ENCODE measurements at places on chromosomes 6 and 20.

GRCh38 chr6:135638108-135638507 is 140.6 kb upstream of the AHI1 start:
- H3K4me1 ChIP-seq: no peaks in the 10 kb centered on the region
- H3K27me3 ChIP-seq: peaks cover 12% of the 10 kb centered on the region
- H3K4me3 ChIP-seq: no peak overlapping the region
- DNase-seq: no peak
- H3K36me3 ChIP-seq: peaks cover 8% of the 10 kb centered on the region

- H3K27ac ChIP-seq: peak overlapping the region; percentile 59
- no peaks in the 10 kb centered on the region for H3K36me3 ChIP-seq
- H3K4me1 ChIP-seq: peaks cover 2% of the 10 kb centered on the region
- no peak overlapping the region for H3K4me3 ChIP-seq
These were observed 3.6 kb downstream of the GHRH start for GRCh38 chr20:37257988-37258387.

GRCh38 chr6:33861722-33862121 is 57.9 kb upstream of the MLN start:
- peaks cover 41% of the 10 kb centered on the region for H3K4me1 ChIP-seq
- H3K27me3 ChIP-seq: peaks cover 21% of the 10 kb centered on the region
- peaks cover 4% of the 10 kb centered on the region for H3K36me3 ChIP-seq
- no peak overlapping the region for H3K4me3 ChIP-seq
- no peak for DNase-seq

GRCh38 chr6:121437851-121438651 is 2.6 kb downstream of the GJA1 start:
- H3K4me1 ChIP-seq: peaks cover 16% of the 10 kb centered on the region
- H3K27me3 ChIP-seq: peaks cover 51% of the 10 kb centered on the region
- no peak overlapping the region for H3K27ac ChIP-seq
- no peak for DNase-seq

DNA sequence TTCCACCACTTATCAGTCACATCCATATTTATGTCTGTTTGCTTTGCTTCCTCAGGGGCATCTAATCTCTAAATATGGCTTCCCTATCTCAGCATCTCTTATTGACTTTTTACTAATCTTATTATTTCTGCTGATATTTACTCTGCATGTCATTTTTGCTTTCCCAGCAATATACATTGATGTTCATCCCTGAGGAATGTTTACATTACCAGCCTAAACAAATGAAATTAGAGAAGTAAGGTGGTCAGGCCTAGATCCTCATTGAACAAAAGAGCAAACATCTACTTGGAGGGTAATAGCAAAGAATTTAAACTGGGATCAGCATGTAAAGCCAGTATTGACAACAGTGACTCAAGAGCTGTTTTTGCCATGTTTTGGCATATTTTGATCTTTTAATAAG is 546.4 kb downstream of the MMUT start:
- no peaks in the 10 kb centered on the region for H3K36me3 ChIP-seq
- H3K4me3 ChIP-seq: no peak overlapping the region
- no peaks in the 10 kb centered on the region for H3K4me1 ChIP-seq

DNA sequence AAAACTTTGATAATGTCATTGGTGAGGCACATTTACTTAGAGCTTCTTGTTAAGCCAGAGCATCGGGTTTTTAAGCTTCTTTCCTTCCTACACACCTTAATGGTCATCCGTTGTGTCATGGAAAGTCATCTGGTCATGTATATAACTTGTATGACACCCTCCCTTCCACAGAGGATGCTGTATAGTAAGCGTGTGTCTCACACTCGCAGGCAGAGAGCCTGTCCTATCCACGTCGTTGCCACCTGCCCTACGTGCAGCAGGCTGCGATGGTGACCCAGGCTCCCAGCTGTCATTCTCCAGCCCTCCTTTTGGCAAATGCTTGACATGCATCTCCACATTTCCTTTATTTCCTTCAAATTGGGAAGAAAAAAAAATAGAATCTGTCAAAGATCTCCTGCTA is 85.6 kb downstream of the MYB start:
- H3K4me1 ChIP-seq: no peaks in the 10 kb centered on the region
- no peaks in the 10 kb centered on the region for H3K36me3 ChIP-seq
- H3K4me3 ChIP-seq: no peak overlapping the region
- peaks cover 17% of the 10 kb centered on the region for H3K27me3 ChIP-seq
- no peak for DNase-seq
- H3K27ac ChIP-seq: no peak overlapping the region

GRCh38 chr6:106520711-106521401 is 108.4 kb downstream of the RTN4IP1 start:
- peaks cover 6% of the 10 kb centered on the region for H3K36me3 ChIP-seq
- H3K27ac ChIP-seq: peak overlapping the region; percentile 98
- H3K4me3 ChIP-seq: peak overlapping the region; percentile 95

- no peak overlapping the region for H3K4me3 ChIP-seq
- peaks cover 2% of the 10 kb centered on the region for H3K4me1 ChIP-seq
- no peak overlapping the region for H3K27ac ChIP-seq
- H3K27me3 ChIP-seq: no peaks in the 10 kb centered on the region
- DNase-seq: no peak
These were observed 396.7 kb downstream of the HACE1 start for GRCh38 chr6:104462811-104463599.

GRCh38 chr6:98845211-98846020 is 11.0 kb downstream of the POU3F2 start:
- H3K36me3 ChIP-seq: peaks cover 11% of the 10 kb centered on the region
- H3K4me3 ChIP-seq: peak overlapping the region; percentile 86
- peak overlapping the region; percentile 67 for H3K27ac ChIP-seq
- peaks cover 25% of the 10 kb centered on the region for H3K4me1 ChIP-seq

GRCh38 chr6:109002051-109002697 is 92.5 kb downstream of the SESN1 start:
- H3K36me3 ChIP-seq: peaks cover 7% of the 10 kb centered on the region
- DNase-seq: no peak

DNA sequence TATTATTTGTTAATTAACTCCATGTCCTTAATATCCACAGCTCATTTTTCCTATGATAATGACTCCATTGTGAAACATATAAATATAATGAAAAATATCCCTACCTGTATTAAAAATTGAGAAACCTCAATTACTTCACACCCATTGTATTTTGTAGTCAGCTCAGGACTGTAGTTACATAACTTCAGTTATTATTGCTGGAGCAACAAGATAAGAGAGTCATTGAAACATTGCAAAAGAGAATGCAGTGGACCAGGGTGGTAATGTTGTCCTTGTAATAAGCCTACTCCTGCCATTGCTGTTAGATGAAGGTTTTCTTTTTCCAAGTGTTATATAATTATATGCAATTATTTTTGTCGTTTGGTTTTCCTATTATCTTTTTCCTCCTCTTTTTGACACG is 184.4 kb downstream of the PRL start:
- H3K4me3 ChIP-seq: no peak overlapping the region
- H3K27me3 ChIP-seq: no peaks in the 10 kb centered on the region
- no peaks in the 10 kb centered on the region for H3K4me1 ChIP-seq

DNA sequence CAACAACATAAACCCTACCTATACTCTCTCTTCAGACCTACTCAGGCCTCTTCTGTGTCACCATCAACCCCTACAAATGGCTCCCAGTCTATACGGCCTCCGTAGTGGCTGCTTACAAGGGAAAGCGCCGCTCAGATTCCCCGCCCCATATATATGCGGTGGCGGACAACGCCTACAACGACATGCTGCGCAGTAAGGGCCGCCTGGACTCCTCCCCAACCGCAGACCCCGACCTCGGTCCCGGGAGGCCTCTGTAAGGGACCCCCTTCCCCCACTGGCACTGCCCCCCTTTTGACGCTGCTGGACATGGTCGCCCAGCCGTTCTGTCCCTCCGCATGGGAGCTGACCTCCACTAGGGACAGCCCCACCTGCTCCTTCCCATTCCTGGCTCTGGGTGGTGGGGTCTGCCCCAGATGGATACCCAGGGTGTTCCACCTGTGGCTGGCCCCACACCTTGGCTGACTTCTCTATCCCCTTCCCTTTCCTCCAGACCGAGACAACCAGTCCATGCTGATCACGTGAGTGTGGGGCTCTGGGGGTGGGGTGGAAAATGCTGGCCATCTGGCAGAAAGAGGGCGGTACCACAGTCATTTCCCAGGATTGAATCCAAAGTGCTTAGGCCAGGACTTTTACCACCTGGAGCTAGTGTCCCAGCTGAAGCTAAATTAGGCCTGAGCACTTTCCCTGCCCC is 25.0 kb downstream of the MYH7B start:
- no peak overlapping the region for H3K4me3 ChIP-seq
- H3K27me3 ChIP-seq: peaks cover 44% of the 10 kb centered on the region
- no peak for DNase-seq
- H3K27ac ChIP-seq: no peak overlapping the region
- no peaks in the 10 kb centered on the region for H3K36me3 ChIP-seq

GRCh38 chr20:32535316-32535952 is 49.7 kb downstream of the NOL4L start:
- peaks cover 5% of the 10 kb centered on the region for H3K36me3 ChIP-seq
- peaks cover 58% of the 10 kb centered on the region for H3K4me1 ChIP-seq
- H3K4me3 ChIP-seq: peak overlapping the region; percentile 95
